NCI-H2171 treated with DMSO at 0.1 percent for 48 hours (cell line): ENCODE measurements at places on chromosomes 4 and X.

DNA sequence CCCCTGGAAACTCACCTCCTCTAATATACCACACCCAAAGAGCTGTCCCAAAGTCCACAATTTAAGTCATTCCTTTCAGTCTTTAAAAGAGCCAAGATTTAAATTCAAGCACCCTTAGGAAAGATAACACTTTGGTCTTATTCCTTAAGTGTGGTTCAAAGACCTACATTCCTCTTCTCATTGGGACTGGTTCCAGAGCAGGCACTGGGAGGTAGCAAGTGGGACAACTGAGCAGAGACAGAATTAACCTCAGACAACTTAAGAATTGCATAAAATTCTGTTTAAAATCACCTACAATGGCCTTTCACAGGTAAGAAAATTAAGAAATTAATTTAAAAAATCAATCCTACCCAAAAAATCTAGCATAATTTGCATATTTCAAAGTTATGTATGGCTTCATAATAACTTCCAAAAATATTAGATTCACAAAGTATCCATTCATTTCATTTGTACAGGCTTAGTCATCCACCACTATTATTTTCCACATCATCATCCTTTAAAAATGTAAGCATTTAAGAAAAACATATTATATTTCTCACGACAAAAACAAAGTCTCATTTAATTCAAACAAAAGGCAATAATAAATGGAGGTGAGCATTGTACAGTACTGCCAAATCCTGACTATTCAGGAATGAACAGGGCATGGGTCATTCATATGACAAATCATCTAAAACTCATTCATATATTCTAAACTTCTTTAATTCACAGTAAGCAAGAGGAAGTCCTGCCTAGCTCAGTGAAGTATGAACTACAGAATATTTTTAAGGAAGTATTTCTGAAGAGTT is 13.6 kb downstream of the PRSS12 start:
- DNase-seq, result no peak

GRCh38 chr4:109764789-109765402 is 35.0 kb upstream of the PLA2G12A start:
- no peak for DNase-seq

DNA sequence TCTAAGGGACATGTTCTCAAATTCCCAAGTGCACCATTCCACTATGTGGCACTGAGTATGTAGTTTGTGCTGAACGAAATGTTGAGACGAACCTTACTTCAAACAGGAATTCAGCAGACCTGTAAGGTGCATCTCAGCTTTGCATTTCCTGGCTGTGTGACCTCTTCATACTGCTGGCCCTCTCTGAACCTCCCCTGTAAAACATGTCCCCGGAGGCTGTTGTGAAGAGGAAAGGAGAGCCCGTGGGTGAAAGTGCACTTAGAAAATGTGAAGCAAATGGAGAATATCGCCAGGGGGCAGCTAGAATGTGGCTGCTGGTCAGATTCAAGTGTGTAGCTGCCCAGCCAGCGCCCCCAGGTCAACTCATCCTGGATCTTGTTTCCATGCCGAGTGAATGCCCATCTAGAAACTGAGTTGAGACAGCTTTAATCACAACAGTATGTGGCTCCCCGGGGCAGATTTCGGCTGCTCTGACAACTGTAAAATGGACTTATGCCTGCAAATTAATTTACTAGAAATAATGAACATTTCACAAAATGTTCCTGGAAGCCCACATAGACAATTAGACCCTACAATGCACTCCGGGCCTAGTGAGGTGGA is 263.3 kb downstream of the EVC2 start:
- no peak for DNase-seq

- DNase-seq, result no peak
Measured at GRCh38 chr4:138181287-138181686, 60.9 kb downstream of the SLC7A11 start.

DNA sequence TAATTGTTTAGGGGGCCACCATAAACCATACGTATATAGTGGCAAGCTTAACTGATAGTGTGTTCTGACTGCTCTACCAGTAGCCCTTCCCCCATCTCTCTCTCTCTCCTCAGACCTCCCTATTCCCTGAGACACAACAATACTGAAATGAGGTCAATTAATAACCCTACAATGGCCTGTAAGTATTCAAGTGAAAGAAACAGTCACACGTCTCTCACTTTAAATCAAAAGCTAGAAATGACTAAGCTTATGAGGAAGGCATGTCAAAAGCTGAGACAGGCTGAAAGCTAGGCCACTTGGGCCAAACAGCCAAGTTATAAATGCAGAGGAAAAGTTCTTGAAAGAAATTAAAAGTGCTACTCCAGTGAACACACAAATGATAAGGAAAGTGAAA is 78.0 kb downstream of the PRDM5 start:
- no peak for DNase-seq

DNA sequence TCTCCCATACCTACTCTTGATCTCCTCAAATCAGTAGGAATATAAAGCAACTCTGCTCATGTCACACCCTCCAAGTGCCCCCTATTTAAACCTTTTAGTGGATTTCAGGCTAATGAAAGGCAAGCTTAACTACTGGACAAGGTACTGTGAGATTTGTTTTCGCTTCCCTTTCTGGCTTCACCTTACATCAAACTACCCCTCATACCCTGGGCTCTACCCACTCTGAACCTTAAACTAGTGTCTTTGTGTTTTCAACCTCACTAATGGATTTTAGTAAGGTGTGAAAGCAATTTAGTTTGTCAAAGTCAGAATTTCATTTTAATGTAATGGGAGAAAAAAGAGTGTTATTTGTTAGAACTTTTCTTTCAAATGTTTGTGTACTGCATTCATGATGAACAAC is 291.7 kb downstream of the INPP4B start:
- no peak for DNase-seq

DNA sequence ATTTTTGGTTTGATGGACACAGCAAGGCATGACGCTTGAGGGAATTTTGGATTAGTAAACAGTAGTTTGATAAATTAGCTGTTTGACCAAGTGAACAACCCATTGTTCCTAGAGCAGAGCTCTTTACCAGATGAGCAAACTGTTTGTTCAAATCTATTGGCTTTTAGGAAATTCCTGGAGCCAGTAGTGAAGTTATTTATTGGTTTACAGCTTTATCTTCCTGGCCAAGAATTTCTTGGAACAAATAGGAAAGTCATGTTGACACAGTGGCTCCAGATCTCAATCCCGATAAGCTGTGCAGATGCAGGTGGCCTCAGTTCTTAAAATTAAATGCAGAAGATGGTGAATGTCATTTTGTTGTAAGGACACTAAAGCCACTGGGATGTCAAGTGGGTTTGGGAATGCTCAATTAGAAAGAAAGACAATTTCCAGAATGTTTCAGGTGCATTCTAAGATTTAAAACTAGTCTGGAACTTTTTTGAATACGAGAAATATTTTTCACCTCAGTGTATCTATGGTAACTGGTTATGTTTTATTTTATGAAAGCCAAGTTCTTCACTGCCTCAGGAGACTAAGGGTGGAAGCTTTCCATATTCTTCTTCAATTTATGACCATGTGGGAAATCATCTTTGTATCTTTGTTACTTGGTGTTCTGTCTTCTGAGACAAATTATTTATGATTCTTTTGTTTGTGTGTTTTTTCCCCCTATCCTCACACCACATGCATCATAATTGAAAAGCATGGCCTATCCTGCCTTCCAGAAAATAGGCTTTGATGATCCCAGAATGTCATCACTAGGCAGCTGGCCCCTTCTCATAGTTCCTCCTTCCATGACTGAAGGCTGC is 554.5 kb downstream of the STIM2 start:
- DNase-seq, result no peak

GRCh38 chr4:184728858-184729257 is 5.0 kb downstream of the CENPU start:
- DNase-seq, result no peak

- no peak for DNase-seq
Measured at GRCh38 chr4:189124149-189124758, 816.4 kb upstream of the FRG1 start.

DNA sequence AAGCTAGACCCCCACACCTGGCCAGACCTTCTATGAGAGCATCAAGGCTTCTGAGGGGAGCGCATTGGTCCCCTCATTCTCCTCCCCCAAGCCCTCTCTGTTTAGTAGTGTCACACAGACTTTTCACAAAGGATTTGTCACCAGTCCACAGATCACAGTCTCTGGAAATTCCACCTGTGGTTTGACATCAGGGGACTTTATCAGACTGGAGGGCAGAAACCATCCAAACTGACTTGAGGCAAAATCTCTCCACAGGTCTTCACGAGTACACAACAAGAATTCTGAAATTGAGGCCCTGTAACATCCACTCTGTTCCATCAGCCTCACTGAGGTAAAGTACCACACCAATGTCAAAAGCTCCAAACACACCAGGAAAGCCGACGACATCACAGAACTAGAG is 112.5 kb downstream of the SH3KBP1 start:
- DNase-seq, result no peak

DNA sequence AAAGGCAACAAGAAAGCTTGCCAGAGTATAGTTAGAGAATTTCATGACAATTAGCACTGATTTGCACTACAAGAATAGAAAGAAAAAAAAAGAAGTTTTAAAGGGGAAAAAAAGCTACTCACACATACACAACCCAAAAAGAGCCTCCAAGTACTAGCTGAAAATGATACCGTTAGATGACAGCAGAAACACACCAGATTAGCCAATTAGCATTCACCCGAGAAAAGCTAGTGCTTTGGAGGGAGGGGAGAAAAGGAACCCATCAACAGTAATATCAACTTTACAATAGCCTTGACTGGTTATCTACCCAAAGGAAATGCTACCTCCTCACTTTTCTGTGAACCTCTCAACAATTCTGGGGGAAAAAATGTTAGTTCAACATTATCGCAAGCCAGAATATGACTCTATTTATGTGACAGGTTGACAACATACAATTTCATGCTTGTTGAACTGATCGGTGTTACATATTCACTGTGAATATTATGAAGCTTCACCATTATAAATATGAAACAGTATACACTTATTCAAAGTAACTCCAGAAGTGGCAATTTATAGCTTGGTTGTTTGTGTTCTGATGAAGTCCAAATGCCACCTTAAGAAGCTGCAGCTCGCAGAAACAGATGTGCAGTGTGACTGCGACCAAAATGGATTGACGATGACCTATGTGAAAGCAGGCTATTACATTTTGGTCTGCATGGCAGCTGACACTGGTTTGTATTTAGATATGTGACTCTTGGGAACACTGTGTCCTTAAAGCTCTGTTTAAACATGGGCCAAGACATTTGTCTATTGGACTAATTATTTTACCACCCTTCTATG is 15.9 kb downstream of the PPARGC1A start:
- DNase-seq, result no peak

DNA sequence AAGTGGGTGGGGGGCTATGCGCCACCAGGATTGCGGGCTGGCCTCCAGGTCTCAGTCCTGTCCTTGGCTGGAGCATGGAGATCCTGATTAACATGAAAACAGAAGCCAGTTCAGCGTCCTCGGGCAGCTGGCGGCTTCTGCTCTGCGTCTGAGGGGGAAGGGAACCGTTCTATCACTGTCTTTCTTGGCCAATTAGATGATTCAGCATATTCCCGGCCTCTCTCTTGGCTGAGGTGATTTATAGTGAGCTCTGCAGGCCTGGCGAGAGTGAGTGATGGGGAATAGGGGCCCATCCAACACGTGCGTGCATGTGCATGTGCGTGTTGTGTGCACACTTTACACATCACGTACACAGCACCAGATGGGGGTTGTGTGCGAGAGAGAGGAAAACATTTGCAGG is 145.8 kb upstream of the ATP6AP2 start:
- peak; percentile 78 for DNase-seq

GRCh38 chrX:50952406-50952805 is 41.9 kb downstream of the BMP15 start:
- no peak for DNase-seq

GRCh38 chr4:181755846-181756245 is 487.4 kb upstream of the TENM3 start:
- no peak for DNase-seq

DNA sequence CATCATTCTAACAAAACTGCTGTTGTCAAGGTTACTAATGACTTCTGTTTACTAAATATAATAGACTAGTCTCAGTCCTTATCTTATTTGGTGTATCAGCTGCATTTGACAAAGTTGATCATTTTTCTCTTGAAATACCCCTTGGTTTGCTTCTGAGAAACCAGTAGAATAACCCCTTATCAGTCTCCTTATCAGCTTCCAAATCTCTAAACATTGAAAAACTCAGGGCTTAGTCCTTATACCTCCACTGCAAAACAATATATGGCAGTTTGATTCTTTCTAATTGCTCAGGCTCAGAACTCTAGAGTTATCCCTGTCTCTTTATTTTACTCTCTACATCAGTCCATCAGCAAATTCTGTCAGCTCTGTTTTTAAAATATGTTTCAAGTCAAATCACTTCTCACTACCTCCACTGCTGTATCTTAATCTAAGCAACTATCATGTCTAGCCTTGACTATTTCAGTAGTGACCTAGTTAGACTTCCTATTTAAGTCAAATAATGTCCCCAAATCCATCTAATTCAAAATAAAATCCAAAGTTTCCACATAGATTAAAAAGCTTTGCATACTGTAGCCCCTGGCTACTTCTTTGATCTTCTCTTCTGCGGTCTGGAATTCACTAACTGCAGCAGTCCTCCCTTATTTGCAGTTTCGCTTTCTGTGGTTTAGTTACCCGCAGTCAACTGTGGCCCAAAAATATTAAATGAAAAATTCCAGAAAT is 87.1 kb upstream of the NPNT start:
- no peak for DNase-seq

GRCh38 chrX:24860140-24860539 is 155.6 kb downstream of the ARX start:
- no peak for DNase-seq

GRCh38 chr4:85393201-85393600 is 81.7 kb upstream of the ARHGAP24 start:
- no peak for DNase-seq

DNA sequence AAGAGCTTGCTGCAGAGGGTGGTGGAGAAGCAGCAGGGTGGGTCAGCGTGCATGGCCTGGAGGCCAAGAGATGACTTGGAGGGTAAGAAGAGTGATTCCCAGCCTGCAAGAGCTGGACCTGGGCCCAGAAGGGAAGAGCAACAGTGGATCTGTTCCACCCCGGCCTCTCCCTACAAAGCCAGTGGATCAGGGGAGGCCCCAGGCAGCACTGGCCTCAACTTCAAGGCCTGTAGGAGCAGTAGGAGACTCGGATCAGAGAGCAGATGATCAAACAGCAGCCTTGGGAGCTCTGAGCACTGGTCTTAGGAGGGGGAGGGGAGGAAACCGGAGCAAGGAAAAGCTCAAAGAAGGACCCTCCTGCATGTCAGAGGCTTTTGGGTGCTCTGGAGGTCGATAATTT is 7.6 kb downstream of the L1CAM start:
- DNase-seq, result no peak

DNA sequence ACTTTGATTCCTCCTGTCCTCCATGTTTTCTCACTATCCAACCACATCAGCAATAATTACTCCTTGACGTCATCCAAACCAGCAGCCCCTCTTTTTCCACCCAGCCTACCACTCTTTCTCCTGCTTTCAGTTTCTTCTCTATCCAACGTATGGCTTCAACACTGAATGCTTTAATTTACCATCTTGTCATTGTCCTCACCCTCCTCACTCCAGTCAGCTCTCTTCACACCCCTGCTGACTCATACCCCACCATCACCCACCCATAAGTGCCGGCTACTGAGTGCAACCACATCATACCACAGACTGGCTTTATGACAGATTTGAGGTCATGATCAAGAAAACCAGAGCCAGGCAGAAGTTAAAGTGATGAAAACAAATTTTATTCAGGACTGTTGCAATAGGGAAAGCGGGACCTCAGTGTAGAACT is 9.8 kb upstream of the ANXA5 start:
- no peak for DNase-seq

- no peak for DNase-seq
Measured at GRCh38 chrX:68698942-68699341, 51.5 kb downstream of the STARD8 start.

- DNase-seq, result no peak
Measured at GRCh38 chrX:70255452-70255851, 4.6 kb downstream of the P2RY4 start.

GRCh38 chrX:56281789-56282188 is 49.6 kb downstream of the KLF8 start:
- peak; percentile 2 for DNase-seq
